Common myeloid progenitor, CD34-positive (primary cell): ENCODE measurements at places on chromosomes 2 and 18.

DNA sequence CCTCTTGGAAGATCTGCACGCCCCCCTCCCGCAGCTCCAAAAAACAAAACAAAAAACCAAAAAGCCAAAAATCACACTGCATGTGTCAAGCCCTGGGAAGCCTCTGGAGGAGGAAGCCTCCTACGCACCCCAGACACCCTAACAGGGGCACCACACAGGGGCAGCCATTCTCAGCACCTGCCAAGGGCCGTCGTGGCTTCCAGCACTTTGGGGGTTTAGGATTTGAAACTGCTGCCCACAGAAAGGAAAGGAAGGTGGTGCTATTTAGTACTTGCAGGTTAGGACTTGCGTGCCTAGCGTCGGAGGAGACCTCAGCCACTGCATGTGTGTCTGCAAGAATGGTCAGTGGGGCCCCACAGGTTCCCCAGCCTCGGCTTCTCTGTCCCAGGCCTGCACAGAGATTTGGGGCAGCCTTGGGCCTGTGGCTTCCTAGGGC is 419 bp upstream of the GPR55 start:
- H3K27me3 ChIP-seq = no peaks in the 10 kb centered on the region
- no peaks in the 10 kb centered on the region for H3K36me3 ChIP-seq
- no peak overlapping the region for H3K4me3 ChIP-seq

DNA sequence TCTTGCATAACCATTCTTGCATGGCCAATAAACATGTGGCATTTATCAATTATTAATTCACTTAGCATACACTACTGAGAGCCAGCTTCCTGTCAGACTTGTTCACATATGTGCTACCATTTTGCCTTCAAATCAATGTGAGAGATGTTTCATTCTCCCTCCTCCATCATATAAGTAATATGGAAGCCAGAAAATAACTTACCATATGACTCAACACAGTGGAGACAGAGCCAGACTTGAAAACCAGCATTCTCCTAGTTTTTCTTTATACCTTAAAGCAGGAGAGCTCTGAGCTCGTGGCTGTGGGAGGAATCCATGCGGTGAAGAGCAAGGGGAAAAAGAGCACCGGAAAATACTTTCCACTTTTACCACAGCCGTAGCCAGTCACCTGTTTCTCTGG is 215.0 kb upstream of the LRATD1 start:
- no peaks in the 10 kb centered on the region for H3K36me3 ChIP-seq
- H3K4me1 ChIP-seq = no peaks in the 10 kb centered on the region
- no peak overlapping the region for H3K4me3 ChIP-seq
- no peak overlapping the region for H3K27ac ChIP-seq

DNA sequence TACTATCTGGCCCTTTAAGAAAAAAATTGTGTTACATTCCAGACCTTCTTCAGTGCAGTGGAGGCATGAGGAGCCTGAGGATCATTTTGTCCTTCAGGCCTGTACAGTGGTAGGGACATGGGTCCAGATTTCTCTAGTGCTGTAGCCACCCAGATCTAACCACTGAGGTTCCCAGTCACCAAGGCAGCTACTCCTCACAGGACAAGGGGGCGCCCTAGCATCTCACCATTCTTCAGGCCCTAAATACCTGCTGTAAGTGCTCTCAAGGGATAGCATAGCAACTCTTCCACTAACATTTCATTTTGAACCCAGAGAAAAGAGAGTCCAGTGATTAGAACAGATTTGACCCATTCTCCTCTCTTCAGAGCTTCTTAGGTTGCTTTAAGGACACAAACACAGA is 1533.0 kb downstream of the LRP1B start:
- H3K36me3 ChIP-seq = no peaks in the 10 kb centered on the region
- DNase-seq = no peak
- no peaks in the 10 kb centered on the region for H3K27me3 ChIP-seq
- no peaks in the 10 kb centered on the region for H3K4me1 ChIP-seq

GRCh38 chr18:12599966-12600365 is 57.9 kb downstream of the SPIRE1 start:
- H3K4me1 ChIP-seq = peaks cover 8% of the 10 kb centered on the region
- DNase-seq = no peak
- no peaks in the 10 kb centered on the region for H3K27me3 ChIP-seq
- H3K4me3 ChIP-seq = no peak overlapping the region
- no peaks in the 10 kb centered on the region for H3K36me3 ChIP-seq

DNA sequence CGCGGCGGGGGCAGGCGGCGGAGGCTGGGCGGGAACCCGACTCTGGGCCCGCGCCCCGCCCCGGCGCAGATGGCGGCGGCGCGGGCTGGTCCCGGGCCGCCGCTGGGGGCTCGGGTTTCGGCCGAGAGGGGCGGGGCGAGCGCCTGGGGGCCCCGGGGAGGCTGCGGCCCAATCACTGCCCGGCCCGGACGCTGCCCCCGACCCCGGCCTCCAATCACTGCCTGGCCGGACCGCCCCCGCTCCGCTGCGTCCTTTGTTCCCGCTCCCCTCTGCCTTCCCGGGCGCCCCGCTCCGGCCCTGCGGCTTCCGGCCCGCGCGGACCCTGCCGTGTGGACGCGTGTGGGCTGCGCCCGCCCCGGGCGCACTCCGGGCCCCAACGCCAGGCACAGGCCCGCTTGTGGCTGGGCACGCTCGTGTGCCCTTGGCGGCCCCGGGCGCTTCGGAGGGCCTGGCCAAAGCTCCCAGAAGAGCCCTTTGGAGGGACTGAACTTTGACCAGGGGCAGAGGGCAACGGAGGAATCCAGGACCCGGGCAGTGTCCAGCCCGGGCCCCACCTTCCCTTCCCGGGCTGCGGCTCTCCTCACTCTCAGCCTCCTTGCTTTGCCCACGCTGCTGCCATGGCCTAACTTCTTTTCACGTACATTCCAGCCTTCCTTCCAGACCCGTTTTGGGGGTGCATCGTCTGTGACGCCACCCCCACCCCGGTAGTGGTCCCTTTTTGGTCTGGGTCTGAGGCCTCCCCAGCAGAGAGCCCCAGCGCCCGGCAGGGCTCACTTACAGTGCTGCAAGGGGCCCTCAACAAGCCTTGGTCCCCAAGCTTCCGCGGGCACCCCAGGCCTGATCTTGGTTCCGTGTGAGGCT is 27.1 kb upstream of the PTMA start:
- peak overlapping the region; percentile 18 for H3K4me3 ChIP-seq
- H3K27me3 ChIP-seq = no peaks in the 10 kb centered on the region
- DNase-seq = no peak
- H3K4me1 ChIP-seq = peaks cover 26% of the 10 kb centered on the region
- H3K36me3 ChIP-seq = no peaks in the 10 kb centered on the region

- H3K4me3 ChIP-seq = no peak overlapping the region
- H3K27me3 ChIP-seq = no peaks in the 10 kb centered on the region
- H3K27ac ChIP-seq = no peak overlapping the region
- DNase-seq = no peak
Measured at GRCh38 chr2:206423147-206423546, 20.2 kb upstream of the ADAM23 start.

- H3K27ac ChIP-seq = no peak overlapping the region
- no peaks in the 10 kb centered on the region for H3K4me1 ChIP-seq
- no peak overlapping the region for H3K4me3 ChIP-seq
- peaks cover 18% of the 10 kb centered on the region for H3K36me3 ChIP-seq
- no peak for DNase-seq
- H3K27me3 ChIP-seq = no peaks in the 10 kb centered on the region
Measured at GRCh38 chr2:32721376-32721775, 93.5 kb downstream of the TTC27 start.

GRCh38 chr2:77328134-77328931 is 193.8 kb downstream of the LRRTM4 start:
- H3K27ac ChIP-seq = no peak overlapping the region
- H3K4me3 ChIP-seq = no peak overlapping the region
- no peak for DNase-seq
- no peaks in the 10 kb centered on the region for H3K27me3 ChIP-seq
- no peaks in the 10 kb centered on the region for H3K4me1 ChIP-seq

DNA sequence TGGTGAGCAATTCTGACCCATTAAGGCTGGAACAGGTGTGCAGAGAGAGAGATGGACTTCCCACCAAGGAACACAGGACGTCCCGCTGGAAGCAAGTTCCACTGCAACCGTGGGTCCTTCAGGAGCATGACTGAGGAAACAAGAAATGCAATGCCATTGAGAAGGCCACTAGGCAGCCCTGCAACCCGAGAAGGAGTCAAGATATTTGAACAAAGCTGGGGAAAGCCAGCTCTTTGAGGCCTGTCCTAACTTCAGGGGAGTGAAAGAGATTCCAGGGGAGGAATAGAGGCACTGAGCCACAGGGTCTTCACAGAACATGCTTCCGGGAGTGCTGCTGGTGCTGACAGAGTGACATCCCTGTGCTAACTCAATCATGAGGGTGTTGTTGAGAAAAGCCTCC is 153.8 kb upstream of the ZNF236 start:
- no peak for DNase-seq
- no peak overlapping the region for H3K4me3 ChIP-seq
- H3K27me3 ChIP-seq = peaks cover 4% of the 10 kb centered on the region
- no peaks in the 10 kb centered on the region for H3K4me1 ChIP-seq

DNA sequence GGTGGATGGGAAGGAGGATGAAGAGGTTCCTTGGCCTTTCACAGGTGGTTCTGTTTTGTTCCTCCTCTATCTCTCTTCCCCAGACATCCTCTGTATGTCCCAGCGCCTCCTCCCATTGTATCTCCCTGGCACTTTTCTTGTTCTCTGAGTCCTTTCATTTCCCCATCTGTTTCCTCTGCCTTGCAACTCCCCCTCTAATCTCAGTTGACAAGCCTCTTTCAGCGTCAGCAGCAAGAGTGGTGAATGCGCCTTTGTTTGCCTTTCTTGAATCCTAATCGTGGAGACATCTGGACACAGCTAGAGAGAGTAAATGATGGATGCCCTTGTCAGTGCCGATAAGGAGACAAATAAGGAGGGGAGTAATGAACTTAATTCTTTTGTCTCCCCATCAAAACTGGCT is 167.0 kb downstream of the NDUFA10 start:
- no peaks in the 10 kb centered on the region for H3K27me3 ChIP-seq
- no peak overlapping the region for H3K4me3 ChIP-seq
- no peaks in the 10 kb centered on the region for H3K4me1 ChIP-seq
- H3K27ac ChIP-seq = no peak overlapping the region
- no peaks in the 10 kb centered on the region for H3K36me3 ChIP-seq

- H3K27me3 ChIP-seq = no peaks in the 10 kb centered on the region
- no peak for DNase-seq
- H3K4me3 ChIP-seq = no peak overlapping the region
- H3K4me1 ChIP-seq = peaks cover 11% of the 10 kb centered on the region
Measured at GRCh38 chr2:200677721-200678532, 92.1 kb downstream of the AOX1 start.

DNA sequence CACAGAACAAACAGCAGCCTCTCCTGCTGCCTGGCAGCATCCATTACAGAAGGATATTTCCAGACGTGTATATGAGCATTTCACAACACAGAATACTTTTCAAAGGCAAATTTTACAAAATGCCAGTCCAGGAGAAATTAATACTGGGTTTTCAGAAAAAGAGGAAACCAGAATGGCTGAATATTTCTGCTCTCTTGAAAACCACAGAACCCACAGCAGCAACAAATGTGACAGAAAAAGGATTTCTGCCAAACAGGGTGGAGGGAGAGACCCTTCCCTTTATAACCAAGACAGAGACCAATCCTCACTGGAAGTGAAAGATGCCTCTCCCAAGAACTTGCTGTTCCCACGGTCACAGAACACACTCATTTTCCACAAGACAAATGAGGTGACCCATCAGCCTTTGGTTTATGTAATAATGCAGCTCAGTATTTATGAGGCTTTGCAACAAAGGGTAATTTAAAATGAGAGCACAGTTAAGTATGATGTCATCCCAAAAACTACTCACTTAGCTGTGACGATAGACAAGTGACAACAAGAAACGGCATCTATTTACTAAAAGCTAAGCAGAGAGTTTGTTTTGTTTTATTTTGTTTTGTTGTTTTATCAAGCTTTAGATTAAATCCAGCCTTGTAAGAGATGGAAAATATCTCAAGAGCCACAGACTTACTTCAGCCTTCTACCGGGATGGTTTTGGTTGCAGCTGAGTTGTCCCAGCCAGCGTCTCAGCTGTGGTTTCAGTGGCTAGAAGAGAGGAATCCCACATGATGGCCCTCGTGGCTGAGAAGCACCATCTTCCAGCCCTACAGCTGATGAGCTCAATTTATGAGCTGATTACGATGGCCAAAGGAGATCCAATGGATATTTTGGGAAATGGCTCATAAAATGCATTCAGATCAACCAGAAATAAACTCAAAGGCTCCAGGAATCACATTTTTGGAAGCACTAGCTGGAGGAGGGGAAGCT is 249.3 kb upstream of the AGAP1 start:
- DNase-seq = peak; percentile 67
- peaks cover 13% of the 10 kb centered on the region for H3K4me1 ChIP-seq
- no peaks in the 10 kb centered on the region for H3K36me3 ChIP-seq
- H3K27ac ChIP-seq = no peak overlapping the region
- H3K4me3 ChIP-seq = no peak overlapping the region

DNA sequence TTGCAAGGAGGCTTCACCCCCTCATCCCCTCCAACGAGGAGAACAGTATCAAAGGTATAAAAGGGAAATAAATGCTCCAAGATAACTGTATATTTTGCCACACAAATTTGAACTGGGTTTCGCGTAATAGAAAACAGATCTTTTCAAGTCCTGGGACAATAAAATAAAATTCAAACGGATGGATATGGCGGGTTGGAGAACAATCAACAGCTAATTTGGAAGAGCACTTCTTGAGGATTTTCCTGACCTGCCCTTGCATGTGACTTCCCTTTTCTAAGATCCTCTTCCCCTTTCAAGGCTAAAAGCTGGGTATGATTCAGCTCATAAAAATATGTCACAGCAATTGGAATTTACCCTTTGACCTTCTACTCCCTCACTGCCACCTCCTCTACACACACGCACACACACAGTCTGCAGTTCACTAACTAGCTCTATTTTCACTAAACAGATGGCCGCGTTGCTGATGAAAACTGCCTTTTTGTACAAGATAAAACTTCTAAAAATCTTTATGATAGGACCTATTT is 386.9 kb downstream of the FIGN start:
- H3K27ac ChIP-seq = no peak overlapping the region
- DNase-seq = peak; percentile 63

DNA sequence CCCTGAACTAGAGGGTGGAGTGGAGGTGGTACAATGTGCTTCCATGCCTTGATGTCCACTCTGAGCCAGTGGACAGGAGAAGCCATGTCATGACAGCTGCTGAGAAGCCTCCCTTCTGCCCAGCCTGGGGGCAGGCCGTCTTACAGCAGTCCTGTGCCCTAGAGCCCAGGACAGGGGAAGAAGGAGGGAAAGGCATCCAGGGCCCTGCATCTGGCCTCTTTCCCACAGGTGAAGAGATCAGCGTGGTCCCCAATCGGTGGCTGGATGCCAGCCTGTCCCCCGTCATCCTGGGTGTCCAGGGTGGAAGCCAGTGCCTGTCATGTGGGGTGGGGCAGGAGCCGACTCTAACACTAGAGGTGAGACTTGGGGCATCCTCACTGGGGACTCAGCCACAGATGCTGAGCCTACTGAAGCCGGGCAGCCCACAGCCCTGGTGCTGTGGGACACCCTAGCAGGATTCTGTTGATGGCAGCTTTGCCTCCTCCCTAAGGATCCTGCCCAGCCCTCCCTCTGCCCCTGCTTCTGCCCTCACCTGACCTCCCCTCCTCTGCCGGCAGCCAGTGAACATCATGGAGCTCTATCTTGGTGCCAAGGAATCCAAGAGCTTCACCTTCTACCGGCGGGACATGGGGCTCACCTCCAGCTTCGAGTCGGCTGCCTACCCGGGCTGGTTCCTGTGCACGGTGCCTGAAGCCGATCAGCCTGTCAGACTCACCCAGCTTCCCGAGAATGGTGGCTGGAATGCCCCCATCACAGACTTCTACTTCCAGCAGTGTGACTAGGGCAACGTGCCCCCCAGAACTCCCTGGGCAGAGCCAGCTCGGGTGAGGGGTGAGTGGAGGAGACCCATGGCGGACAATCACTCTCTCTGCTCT is 3.1 kb downstream of the IL36RN start:
- no peak overlapping the region for H3K4me3 ChIP-seq
- DNase-seq = no peak
- H3K27ac ChIP-seq = no peak overlapping the region
- no peaks in the 10 kb centered on the region for H3K4me1 ChIP-seq
- H3K36me3 ChIP-seq = no peaks in the 10 kb centered on the region
- no peaks in the 10 kb centered on the region for H3K27me3 ChIP-seq
